ENCODE measurements at places on chromosomes 7 and 10.

- peak; percentile 56 for DNase-seq
These were observed 65.8 kb downstream of the STK17A start for GRCh38 chr7:43648473-43649406.

GRCh38 chr10:133474027-133474426, 20.3 kb downstream of the SCART1 start:
- no peak for DNase-seq

GRCh38 chr7:50621973-50622490, 56.8 kb upstream of the DDC start:
- DNase-seq = no peak

DNA sequence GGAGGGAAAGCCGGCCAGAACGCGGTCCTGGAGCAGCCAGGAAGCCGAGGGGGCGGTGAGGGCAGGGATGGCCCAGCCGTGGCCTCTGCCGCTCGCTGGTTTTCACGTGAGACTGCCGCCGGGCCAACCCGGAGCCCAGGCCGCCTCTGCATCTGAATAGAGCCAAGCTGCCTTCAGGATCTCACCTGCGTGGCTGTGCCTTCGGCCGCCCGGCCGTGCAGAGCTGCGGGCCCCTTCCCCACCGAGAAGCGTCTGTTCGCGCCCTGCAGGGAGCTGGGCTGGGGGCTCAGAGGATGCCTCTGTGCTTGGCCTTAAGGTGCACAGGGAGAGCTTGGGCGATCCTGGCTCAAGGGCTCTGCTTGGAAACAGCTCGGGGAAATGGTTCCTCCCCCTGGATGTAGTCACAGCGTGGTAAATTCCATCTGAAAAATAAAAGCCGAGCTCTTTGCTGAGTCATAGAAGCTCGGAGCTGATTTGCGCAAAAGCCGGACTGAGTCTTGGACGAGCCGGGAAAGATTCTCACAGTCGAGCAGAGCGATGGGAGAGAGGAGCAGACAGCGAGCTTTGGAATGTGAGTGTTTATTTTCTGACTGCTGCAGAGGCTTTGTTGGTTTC, at the start of gene JAKMIP3:
TSS of gene JAKMIP3 (plus strand) at position 456 of the 615 bp plus-strand sequence. CDS start 38,863 bp downstream, outside the sequence.
- DNase-seq = no peak

DNA sequence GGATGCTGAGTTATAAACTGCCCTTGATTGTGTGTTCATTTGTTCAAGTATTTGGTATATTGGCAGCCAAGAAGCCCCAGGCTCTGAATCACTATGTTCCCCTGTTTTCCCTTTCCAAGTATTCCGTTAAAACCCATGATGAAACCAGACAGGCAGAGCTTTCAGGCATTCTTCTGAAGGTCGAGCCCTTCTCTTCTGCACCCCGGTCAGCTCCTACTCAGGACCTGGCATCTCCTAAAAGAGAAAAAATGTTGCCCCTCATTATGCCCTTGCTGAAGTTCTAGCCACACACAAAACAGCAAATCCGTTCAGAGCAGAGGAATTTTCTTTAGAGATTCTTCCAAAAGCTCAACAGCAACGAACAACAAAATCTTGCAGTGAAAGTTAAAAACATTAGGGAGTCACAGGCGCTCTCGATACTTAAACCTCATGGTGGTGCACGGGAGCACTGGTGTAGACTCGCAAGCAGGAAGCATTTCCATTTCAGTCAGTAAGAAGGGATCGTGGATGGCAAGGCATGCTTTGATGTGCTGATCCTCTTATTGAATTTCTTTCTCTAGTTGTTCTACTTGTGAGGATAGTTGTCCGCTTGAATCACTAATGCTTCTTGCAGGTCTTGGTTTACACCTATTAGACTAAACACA, 264.9 kb downstream of the SKIDA1 start:
- DNase-seq = no peak

DNA sequence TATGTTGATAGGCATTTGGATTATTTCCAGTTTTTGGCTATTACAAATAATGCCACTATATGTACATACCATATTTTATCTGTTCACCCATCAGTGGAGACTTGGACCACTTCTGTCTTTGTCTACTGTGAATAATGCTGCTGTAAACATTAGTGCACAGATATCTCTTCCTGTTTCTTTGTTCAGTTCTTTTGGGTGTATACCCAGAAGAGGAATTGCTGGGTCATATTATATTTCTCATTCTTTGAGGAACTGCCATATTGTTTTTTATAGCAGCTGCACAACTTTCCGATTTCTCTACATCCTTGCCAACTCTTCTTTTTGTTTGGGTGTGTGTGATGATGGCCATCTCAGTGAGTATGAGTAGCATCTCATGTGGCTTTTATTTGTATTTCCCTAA, 218.0 kb downstream of the LRMDA start:
- DNase-seq = no peak

- no peak for DNase-seq
These were observed 25.4 kb downstream of the TTYH3 start for GRCh38 chr7:2657208-2657607.

GRCh38 chr7:64183126-64183742, 23.8 kb upstream of the ZNF735 start:
- DNase-seq = no peak

DNA sequence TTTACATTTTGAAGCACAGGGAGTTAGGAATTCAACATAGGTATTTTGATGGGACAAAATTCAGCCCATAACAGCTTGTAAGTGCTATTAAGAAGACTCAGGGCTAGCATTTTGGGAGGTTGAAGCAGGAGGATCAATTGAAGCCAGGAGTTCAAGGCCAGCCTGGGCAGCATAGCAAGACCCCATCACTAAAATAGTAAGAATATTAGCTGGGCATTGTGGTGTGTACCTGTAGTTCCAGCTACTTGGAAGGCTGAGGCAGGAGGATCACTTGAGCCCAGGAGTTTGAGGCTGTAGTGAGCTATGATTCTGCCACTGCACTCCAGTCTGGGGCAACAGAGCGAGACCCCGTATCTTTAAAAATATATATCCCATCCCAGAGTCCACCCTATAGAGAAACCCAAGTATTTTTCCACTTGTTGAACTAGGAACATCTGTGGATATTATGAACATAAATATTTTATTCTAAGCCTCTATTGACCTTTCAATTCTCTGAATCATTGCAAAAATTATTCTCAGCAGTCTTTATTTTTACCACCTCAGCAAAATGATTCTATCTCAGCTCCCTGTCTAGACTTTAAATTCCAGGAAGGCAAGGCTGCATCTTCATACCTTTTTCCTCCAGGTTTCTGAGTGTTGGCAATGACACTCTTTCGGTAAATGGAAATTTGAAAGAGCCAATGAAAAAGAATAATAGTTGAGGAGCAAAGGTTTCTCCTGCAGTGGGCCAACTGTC, 181.0 kb downstream of the GALNT17 start:
- DNase-seq = no peak

- no peak for DNase-seq
These were observed 2.3 kb downstream of the ACHE start for GRCh38 chr7:100893318-100893895.

DNA sequence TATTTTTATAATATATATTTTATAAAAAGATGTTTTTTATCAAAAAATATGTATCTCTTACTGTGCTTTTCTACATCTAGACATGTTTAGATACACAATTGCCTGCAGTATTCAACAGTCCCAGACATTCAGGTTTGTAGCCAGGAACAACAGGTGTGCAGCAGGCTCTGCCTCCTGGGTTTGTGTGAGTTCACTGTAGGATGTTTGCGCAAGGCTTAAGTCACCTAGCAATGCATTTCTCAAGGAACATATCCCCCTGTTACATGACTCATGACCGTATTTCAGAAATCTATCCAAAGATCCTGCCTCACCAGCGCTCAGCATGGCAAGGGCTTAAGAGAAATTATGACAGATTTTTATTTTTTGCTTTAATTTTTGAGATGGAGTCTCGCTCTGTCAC, 41.5 kb downstream of the PITRM1 start:
- DNase-seq = no peak

GRCh38 chr10:125375210-125375609, 214.8 kb upstream of the CTBP2 start:
- DNase-seq = no peak

DNA sequence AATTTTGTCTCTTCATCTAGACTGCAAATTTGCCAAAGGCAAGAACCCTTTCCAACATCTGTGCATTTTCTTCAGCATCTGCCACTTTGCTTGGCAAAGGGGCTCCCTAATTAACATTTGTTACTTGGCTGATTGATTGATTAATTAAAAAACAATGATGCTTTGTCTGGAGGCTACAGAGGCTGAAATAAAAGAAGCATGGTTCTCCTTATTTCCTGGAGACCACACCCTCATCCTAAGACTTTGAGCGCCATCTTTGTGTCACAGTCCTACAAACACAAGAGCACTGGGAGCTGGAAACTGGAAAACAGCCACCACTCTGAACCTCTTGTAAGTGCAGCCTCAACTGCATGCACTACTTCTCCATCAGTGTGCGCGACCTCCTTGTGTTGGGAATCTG, 189.2 kb downstream of the C7orf25 start:
- DNase-seq = no peak
